ENCODE measurements at places on chromosomes 16 and 17. TPM values are rescaled to one million over a fixed set of nuclear protein-coding genes. Genes with fewer than 3 reads are reported as not detected.

DNA sequence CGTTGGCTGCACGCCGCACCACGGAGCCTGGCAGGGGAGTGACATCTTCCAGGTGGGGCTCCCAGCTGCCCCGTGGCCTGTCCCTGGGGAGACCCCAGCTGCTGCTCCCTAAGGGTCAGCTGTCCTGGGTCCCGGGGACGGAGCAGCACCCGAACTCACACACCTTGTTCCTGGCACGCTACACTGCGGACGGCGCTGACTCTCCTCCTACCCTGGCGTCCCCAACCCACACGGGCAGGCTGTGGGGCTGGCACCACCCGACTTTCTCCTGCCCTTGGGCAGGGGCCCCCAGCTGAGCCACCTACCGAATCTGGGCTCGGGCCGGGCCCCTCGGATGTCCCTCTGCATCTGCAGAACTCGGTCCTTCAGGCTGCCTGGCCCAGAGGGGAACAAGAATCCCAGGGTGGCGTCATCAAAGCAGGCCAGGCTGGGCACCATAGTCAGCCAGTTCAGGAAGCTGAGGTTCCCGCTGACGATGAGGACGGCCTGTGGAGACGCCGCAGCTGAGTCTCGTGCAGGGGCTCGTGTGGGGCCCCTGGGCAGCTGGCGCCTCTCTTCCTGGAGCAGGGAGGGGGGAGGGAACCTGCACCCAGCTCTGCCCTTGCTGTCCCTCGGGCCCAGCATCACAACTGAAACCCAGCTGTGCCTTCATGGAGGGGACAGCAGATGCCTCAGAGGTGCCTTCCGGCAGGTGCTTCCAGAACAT is 70.5 kb upstream of the GNG13 start:
- no peak for DNase-seq

DNA sequence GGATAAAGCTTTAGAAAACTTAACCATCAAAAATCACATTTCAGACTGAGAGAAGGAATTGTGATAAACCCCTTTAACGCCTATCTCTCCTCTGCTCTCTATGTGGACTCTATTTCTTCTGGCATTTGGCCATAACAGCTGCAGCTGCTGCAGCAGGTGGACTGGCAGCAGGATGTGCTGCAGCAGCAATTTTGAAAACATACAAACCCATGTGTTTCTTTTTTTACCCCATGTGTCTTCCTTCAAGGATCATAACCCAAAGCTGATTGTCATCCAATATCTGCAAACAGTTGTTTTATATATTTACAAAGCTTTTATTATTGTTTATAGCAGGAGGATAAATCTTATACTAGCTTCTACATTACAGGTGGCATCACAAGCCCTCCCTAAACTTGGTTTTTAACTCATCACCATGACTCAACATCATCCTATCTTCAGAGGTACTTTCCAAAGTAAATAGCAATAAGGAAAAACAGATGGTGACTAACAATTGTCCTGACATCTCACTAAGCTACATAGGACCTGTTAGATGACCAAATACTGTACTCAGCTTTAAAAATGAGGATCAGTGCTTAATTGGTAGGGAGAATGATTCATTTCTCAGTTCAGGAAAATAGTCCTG is 14.5 kb upstream of the KRTAP9-2 start:
- no peak for DNase-seq

- DNase-seq = no peak
These were observed 168.5 kb downstream of the MSI2 start for GRCh38 chr17:57424777-57425188.

- no peak for DNase-seq
These were observed 47.6 kb downstream of the SPOP start for GRCh38 chr17:49630113-49630900.

- DNase-seq = no peak
These were observed 196.7 kb upstream of the CDH5 start for GRCh38 chr16:66169817-66170216.

DNA sequence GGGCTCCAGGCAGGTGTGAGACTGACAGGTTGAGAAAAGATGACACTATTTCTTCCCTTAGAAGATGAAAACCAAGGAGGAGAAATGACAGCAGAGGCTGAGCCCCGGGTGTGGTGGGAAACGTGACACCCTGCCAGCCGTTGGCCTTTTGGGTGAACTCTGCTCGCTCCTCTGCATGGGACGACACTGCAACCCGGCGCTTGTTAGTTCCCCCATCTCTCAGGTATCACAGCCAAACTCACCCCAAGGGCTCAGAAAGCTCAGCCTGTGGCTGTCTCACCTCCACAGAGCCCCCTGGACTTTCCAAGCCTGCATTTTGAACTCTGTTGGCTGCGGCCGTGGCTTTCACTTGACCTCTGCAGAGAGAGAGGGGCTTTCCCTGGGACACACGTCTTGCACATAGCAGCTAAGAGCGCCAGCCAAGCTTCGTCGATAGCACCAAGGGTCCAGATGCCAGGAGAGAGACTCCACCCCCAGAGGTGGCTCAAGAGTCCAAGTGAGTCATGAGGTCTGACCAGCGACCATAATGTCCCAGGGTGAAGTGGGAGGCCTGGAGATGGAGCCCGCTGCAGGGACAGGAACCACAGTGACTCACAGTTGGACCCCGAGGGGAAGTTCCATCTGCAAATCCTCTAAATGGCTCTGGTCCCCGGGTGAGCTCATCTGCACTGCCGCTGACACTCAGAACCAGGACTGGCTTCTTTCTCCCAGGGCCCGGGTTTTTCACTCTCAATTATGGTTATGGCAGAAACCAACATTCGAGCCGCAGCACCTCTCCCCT is 301.9 kb downstream of the SOX9 start:
- peak; percentile 15 for DNase-seq

- no peak for DNase-seq
These were observed 18.0 kb upstream of the CACNG1 start for GRCh38 chr17:67026341-67026740.

GRCh38 chr17:37116671-37117185 is 168.0 kb downstream of the AATF start:
- no peak for DNase-seq

DNA sequence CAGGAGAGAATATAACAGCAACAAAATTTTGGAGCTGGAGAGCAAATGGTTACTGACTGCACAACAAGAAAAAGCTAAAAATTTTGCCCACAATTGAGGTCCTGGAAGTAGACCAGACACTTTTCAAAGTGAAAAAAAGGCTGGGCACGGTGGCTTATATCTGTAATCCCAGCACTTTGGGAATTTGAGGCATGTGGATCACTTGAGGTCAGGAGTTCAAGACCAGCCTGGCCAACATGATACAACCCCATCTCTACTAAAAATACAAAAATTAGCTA is 22.9 kb downstream of the TUBD1 start:
- no peak for DNase-seq

- DNase-seq = no peak
These were observed 33.1 kb upstream of the CCL22 start for GRCh38 chr16:57325458-57325857.

DNA sequence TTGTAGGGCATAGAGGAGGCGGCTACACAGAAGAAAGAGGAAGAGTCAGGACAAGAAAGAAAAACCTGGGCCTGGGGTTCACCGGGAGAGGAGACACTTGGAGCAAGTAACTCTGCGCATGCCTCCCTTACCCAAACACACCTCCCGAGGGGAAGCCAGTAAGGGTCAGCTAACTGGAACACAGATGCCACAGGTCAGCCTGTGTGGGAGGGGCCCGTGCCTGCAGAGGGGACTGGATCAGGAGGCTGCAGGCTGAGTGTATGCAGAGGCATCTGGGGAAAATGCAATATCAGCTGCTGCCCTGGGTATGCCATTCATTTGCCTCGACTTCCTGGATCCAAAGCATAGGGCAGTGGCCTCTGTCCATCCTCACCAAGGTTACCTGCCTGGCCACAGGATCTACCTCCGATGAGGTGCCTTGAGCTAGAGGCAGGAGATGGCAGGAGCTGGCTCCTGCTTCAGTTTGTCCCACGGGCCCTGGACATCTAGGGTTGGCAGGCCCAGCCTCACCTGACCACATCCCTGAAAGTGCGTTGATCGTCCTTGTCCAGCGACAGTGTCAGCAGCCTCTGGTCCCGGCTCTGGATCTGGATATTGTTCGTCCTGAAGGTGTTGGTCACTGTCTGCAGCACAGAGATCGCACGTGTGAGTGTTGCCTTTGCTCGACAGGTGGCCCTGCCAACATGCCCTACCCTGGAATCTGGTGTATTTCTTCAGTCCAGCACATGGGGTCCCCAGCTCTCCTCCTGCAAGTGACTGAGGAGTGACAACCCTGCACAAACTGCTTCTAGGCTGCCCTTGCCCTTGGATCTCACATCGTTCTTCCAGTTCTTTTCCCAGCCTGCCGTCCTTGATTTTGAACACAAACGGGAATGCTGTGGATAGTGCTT is 4.6 kb upstream of the MFSD6L start:
- DNase-seq = no peak

DNA sequence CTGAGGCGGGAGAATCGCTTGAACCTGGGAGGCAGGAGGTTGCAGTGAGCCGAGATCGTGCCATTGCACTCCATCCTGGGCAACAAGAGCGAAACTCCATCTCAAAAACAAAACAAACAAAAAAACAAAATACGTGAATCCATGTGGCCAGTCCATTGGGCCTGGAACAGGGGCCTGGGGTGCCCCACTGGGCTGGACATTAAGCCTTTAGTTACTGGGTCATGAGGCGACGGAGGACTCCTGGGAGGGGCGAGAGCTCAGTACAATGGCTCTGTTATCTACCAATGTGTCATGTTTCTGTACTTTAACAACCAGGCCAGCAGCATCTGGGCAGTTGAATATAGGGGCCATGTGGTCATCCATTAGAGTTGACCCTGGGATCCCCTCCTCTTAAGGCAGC is 18.9 kb upstream of the CLEC18A start:
- DNase-seq = no peak

- DNase-seq = peak; percentile 15
These were observed 1.1 kb downstream of the CBX1 start for GRCh38 chr17:48100160-48100559.

GRCh38 chr16:212999-213398 is 16.2 kb downstream of the LUC7L start:
- DNase-seq = no peak

GRCh38 chr16:66129196-66129595 is 237.3 kb upstream of the CDH5 start:
- DNase-seq = no peak

GRCh38 chr16:59487067-59487466 is 753.0 kb upstream of the GOT2 start:
- no peak for DNase-seq

GRCh38 chr17:51721730-51722129 is 436.8 kb downstream of the CA10 start:
- no peak for DNase-seq

DNA sequence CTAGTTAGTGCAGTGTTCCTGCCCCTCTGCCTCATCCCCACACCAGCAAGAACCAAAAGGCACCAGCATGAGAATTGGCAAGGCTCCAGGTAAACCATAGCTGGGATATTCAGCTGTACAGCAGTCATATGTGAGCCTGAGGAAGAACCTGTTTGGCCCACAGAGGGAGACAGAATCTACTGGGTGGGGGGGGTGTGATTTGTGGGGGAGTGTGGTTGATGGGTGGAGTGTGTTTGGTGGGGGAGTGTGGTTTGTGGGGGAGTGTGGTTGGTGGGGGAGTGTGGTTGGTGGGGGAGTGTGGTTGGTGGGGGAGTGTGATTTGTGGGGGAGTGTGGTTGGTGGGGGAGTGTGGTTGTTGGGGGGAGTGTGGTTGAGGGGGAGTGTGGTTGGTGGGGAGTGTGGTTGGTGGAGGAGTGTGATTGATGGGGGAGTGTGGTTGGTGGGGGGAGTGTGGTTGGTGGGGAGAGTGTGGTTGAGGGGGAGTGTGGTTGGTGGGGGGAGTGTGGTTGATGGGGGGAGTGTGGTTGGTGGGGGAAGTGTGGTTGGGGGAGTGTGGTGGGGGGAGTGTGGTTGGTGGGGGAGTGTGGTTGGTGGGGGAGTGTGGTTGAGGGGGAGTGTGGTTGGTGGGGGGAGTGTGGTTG is 19.5 kb downstream of the MINK1 start:
- no peak for DNase-seq

- peak; percentile 76 for DNase-seq
These were observed 160.1 kb downstream of the MAP2K4 start for GRCh38 chr17:12180644-12181261.

DNA sequence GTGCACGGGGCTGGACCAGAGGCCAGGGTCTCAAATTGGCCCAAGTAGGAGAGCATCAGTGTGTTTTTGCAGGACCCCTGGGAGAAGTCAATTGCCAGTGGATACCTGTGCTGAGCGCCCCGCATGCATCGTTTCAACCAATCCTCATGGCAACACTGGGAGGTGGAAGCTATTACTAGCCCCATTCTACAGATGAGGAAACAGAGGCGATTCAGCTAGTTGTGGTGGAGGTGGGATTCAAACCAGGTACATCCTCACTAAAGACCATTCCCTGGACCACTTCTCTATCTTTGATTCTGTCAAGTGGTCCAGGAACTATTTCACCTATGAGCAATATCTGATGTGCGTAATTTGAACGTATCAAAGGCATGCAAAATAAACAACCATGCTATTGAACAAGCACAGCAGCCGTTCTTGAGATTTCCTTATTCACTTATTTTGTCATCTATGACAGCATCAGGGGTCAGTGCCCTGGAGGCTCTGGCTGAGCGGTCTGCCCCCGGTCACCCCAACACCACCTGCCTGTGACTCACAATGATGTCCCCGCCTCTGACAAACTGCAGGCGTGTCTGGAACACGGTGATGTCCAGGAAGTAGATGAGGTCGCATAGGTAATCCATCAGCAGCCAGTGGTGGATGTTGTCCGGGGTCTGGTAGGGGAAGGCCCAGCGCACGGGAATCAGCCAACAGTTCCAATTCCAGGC is 54.0 kb downstream of the CNGB1 start:
- DNase-seq = no peak

DNA sequence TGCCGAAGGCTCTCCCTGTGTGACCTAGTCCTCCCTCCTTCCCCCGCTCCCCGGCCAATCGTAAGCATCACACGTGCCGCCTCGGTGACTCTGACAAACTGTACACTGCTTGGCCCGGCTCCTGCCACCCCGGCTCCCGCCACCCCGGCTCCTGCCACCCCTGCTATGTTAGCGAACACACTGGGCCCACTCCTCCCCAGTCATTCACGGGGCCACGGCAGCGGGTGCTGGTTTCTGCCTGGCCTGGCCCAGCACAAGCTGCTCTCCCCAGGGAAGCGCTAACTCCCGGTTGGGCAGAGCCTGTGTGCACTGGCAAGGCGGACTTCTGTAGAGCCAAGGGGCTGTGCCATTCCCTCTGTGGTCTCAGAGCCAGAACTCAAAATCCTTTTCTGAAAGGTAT is 22.0 kb downstream of the NDUFAF8 start:
- no peak for DNase-seq

DNA sequence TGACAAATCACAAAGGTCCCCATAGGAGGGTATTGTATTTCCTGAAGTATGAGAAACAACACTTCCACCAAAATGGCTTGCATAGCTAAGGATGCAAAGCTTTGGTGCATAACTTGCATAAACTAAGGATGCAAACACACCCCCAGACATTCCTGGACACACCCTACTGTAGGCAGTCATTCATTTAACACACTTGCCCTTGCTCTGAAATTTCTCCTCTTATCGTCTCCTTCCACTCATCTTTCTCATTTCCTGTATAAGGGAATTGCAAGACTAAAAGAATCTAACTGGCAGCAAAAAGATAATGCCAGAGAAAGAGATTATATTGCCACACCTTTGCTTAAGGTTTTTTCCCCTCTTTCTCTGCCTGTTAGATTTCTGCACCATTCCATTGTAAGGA is 28.3 kb downstream of the CHD9 start:
- DNase-seq = peak; percentile 12

GRCh38 chr16:68093816-68094613 is 8.8 kb downstream of the NFATC3 start:
- peak; percentile 36 for DNase-seq

CCR7 gene
- 4.2 TPM for polyA plus RNA-seq

SHISA9 gene
- 0.09 TPM for polyA plus RNA-seq

CA5A gene
- polyA plus RNA-seq = 0.07 TPM

DNAI2 gene
- not detected for polyA plus RNA-seq

TPSB2 gene
- polyA plus RNA-seq = 1.6 TPM

NSRP1 gene
- 32.5 TPM for polyA plus RNA-seq

All from muscle of back (tissue), 13 donors.